Omental fat pad (tissue), 4 donors: ENCODE measurements at places on chromosomes 7 and 10.

GRCh38 chr7:155496267-155497005, 38.5 kb downstream of the EN2 start:
- no peak for DNase-seq

DNA sequence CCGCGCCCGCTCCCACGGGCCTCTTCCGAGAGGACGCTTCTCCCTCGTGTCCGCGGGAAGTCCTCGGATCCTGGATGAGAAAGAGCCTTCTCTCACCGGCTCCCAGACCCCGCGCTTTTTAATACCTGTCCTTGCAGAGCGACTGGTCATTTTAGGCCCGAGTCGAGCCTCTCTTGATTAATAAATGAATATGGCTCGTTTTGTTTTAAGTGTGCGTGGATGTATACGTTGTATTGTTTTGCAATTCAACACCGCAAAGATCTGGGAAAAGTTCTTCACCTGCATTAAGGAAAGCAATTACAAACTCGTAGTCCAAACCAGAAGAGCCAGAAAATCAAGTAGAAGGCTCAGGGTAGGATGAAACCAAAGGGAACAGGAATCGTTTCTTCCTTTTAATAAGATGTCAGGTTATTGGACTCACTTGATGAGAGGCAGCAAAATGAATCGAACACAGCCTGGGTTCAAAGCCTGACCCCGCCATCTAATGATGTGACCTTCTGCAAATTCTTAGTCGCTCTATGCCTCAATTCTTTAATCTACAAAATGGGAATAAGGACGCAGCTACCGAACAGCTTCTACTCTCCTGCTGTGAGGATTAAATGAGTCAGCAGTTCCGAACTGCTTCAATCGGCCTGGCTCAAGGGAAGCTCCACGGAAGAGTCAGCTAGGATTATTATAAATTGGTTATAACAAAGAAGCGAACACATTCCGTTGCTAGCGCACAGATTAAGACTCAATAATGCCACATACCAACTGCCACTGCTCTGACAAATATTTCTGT, 277.8 kb upstream of the NEBL start:
- no peak for DNase-seq

- no peak for DNase-seq
Measured at GRCh38 chr7:100723732-100724275, 3.5 kb downstream of the EPO start.

GRCh38 chr7:108947526-108947925, 377.9 kb downstream of the DNAJB9 start:
- no peak for DNase-seq

GRCh38 chr7:14902589-14903067, at the start of gene DGKB:
TSS of gene DGKB (minus strand) at chr7:14902751.
- DNase-seq: no peak

DNA sequence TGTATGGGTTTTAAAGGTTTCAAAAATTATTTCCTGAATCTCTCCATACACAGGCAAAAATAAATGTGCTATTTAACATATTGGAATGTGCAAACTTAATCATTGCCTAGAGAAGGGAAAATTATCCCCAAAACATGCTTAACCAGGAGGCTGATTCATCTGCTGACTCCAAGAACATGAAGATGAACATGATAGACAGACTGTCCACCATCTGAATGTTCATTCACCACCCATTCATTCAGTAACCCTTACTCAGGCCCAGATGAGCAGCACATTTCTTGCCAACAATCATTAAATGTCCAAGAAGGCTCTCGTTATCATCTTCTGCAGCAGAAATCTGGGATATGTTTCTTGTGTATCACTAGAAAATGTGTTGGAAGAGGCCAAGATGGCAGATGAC, 110.6 kb downstream of the PPP1R9A start:
- DNase-seq: no peak

GRCh38 chr7:42479816-42480633, 243.0 kb upstream of the GLI3 start:
- no peak for DNase-seq

GRCh38 chr7:25263337-25263736, 35.1 kb upstream of the NPVF start:
- DNase-seq: no peak

DNA sequence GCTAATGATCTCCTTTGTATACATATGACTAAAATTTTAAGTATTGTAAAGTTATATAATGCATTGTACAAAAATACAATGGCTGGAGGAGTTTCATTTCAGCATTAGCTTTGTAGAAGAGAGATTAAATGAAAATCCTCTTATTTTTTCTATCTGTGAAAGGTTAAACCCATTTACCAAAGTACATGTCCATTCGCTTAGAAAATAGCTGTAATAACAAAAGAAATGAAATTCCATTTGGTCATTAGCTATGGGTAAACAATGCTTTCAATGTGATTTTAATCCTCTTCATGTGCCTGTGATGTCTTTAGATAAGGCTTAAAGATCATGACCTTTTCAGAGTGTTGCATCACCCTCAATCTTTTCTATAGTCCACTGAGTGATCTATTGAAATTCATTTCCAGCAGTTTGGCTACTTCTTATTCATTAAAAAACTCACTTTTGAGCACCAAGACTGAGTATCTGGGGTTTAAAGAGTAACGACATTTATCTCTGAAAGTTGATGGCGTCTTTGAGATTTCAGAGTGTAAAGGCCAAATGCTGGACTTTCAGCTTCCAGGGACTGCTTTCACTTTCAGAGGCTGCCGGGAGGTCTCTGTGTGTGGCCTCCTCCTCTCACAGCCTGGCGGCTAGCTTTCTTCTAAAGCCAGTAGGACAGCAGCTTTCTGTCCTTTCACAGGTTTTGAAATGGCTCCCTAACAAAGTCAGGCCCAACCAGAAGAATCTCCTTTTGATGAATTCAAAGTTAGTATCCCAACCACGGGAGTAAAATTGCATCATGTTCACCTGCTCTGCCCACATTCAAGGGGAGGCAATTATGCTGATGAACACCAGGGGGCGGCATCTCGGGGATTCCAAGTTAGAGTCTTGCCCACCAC, 701.4 kb upstream of the COBL start:
- no peak for DNase-seq
